ENCODE measurements at places on chromosomes 6 and 20.

DNA sequence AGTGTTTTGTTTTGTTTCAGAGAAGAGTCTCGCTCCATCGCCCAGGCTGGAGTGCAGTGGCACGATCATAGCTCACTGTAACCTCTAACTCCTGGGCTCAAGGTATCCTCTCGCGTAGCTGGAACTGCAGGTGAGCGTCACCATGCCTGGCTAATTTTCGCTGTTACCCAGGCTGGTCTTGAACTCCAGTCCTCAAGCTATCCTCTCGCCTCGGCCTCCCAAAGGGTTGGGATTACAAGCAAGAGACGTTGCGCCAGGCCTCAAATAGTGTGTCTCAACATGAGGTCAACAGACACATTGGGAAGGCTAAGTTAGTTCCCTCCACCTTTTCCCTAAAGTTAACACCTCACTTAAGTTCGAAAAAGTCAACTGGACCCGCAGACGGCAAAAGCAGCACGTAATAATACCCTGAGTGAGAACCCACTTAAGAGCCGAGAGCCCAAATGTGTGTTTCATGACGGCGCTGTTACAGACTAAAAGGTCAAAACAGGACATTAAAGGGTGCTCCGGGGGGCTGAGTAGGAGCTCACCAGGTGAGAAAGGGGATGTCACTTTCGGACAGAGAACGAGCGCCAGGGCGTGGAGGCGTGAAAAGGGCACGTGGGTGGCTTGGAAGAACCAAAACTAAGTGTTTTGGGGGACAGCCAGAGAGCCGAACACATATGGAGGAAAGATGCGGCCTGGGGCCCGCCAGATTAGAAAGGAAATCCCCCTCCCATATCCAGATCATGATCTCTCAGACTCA lies 499 bp downstream of the TTI1 start:
- peak overlapping the region; percentile 97 for H3K27ac ChIP-seq
- peak overlapping the region; percentile 95 for H3K4me3 ChIP-seq
- no peaks in the 10 kb centered on the region for H3K27me3 ChIP-seq

GRCh38 chr20:18087054-18087453 lies 29.3 kb upstream of the OVOL2 start:
- H3K27ac ChIP-seq: no peak overlapping the region
- no peaks in the 10 kb centered on the region for H3K36me3 ChIP-seq
- no peak overlapping the region for H3K4me3 ChIP-seq
- H3K27me3 ChIP-seq: no peaks in the 10 kb centered on the region

- H3K27me3 ChIP-seq: no peaks in the 10 kb centered on the region
- no peaks in the 10 kb centered on the region for H3K4me1 ChIP-seq
- H3K27ac ChIP-seq: no peak overlapping the region
- DNase-seq: no peak
- no peaks in the 10 kb centered on the region for H3K36me3 ChIP-seq
These were observed 157.2 kb downstream of the SOD2 start for GRCh38 chr6:159535656-159536350.

GRCh38 chr20:8390500-8390899 lies 258.4 kb downstream of the PLCB1 start:
- no peak for DNase-seq
- no peaks in the 10 kb centered on the region for H3K36me3 ChIP-seq
- no peak overlapping the region for H3K27ac ChIP-seq
- H3K27me3 ChIP-seq: no peaks in the 10 kb centered on the region

DNA sequence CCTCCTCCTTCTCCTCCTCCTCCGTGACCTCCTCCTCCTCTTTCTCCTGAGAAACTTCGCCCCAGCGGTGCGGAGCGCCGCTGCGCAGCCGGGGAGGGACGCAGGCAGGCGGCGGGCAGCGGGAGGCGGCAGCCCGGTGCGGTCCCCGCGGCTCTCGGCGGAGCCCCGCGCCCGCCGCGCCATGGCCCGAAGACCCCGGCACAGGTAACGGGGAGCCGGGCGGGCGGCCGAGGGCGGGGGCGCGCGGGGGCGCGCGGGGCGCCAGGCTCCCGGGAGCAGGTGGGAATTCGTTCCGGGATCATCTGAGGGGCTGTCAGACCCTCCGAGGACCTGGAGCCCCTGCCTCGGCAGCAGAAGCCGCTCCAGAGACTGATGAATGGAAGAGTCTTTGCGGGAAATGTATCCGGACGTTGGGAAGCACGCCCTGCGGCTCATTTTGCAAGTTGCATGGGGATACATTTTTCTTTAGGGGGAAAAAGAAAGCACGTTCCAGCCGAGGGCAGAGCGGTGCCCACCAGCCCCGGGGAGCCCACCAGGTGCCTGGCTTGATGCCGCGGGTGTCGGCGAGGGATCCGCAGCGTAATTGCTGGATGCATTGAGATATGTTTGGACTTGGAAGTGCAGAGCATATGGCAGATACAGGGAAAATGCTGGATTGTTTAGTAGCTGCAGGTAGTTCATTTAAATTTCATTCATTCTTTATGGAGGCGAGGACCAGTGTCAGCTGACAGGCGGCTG lies 394 bp downstream of the MYB start:
- peak overlapping the region; percentile 93 for H3K27ac ChIP-seq
- H3K4me1 ChIP-seq: peaks cover 37% of the 10 kb centered on the region
- H3K4me3 ChIP-seq: peak overlapping the region; percentile 86
- peak; percentile 28 for DNase-seq
- peaks cover 19% of the 10 kb centered on the region for H3K36me3 ChIP-seq
- no peaks in the 10 kb centered on the region for H3K27me3 ChIP-seq

DNA sequence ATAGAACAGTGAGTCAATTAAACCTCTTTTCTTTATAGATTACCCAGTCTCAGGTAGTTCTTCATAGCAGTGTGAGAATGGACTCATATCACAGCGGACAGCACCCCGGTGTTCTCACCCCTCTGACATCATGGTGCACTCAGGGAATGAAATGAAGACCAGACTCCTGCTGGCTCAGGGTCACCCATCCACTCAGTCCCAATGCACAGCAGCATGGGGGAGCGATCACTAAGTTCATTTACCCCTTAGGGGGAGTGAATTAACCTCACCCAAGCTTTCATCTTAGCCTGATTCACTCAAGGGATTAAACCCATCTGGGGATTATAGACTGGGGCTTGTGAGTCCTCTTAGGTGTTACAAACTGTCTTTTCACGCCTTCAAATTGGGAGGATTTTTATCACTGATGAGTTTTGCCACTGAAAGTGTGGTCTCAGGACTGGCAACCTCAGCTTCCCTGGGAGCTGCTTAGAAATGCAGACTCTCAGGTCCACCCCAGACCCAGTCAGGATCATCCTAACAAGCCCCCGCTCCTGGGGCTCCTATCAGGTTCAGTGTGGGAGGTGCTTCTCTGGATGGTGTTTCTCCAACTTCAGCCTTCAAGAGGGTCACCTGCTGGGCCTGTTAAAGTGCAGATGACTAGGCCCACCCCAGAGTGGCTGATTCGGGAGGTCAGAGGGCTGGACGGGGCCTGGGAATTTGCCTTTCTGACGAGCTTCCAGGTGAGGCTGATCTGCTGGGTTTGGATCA lies 44.3 kb upstream of the FRMD1 start:
- no peak for DNase-seq
- H3K4me1 ChIP-seq: peaks cover 3% of the 10 kb centered on the region
- no peaks in the 10 kb centered on the region for H3K36me3 ChIP-seq
- H3K27ac ChIP-seq: no peak overlapping the region

- no peak overlapping the region for H3K27ac ChIP-seq
- H3K36me3 ChIP-seq: no peaks in the 10 kb centered on the region
- DNase-seq: no peak
- no peak overlapping the region for H3K4me3 ChIP-seq
- H3K4me1 ChIP-seq: no peaks in the 10 kb centered on the region
These were observed 123.2 kb downstream of the TINAG start for GRCh38 chr6:54431466-54431865.

DNA sequence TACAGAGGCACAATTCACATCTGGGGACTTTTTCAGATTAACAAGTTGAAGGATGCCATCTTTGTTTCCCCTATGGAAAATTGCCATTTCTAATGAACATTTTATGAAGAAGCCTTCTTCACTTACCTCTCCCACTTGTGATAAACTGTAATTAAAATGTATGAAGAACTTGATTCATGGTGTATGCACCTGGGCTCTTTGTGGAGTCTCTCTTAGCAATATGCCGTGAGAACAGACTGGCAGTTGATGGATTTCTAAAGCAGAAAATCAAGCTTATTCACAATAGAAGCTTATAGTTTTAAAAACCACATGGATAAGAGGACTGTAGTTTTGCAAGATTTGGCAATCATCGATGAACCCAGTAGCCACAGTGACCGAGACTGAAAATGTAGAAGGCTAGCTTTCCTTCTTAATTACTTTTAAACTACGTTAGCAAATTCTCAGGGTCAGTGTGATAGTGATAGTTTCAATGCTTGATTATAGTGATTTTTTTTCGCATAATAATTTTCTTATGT lies 270.6 kb downstream of the PRL start:
- no peaks in the 10 kb centered on the region for H3K36me3 ChIP-seq
- DNase-seq: no peak
- H3K27ac ChIP-seq: no peak overlapping the region
- no peak overlapping the region for H3K4me3 ChIP-seq

DNA sequence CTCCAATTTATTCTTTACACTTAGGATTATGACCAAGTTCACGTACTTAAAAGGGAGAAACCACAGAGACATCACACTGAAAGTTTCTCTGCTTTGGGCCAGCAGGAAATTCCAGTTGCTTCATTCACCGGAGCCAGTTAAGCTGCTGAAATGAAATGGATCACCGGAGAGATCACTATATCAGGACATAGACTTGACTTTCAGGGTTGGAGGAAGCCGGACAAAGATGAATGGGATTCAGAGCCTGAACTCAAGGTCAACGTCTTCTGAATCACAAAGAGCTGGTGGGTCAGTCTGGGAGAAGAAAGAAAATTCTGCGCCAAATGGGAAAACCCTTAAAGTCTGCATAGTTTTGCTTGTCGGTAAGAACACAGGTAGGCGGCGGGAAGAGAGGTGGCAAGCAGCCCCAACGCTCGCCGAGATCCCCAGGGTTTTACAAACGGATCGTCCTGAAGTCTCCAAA lies 81.9 kb upstream of the CCDC28A start:
- H3K27ac ChIP-seq: no peak overlapping the region
- H3K27me3 ChIP-seq: peaks cover 46% of the 10 kb centered on the region
- H3K36me3 ChIP-seq: no peaks in the 10 kb centered on the region
- peak overlapping the region; percentile 68 for H3K4me3 ChIP-seq
- H3K4me1 ChIP-seq: peaks cover 10% of the 10 kb centered on the region

DNA sequence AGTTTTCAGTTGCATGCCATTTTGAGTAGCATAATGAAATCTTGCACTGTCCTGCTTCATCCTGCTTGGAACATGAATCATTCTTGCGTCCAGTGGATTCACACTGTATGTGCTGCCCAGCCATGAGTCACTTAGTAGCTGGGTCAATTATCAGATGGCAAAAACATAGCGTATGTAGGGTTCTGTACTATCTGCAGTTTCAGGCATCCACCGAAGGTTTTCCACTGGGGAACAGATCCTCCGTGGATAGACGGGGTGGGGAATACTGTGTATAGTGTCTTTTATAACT lies 61.4 kb downstream of the IL22RA2 start:
- no peak for DNase-seq
- H3K36me3 ChIP-seq: peaks cover 1% of the 10 kb centered on the region
- H3K27me3 ChIP-seq: peaks cover 1% of the 10 kb centered on the region
- no peak overlapping the region for H3K27ac ChIP-seq

GRCh38 chr6:160544802-160545201 lies 119.3 kb downstream of the LPA start:
- DNase-seq: no peak
- H3K4me3 ChIP-seq: no peak overlapping the region
- no peaks in the 10 kb centered on the region for H3K36me3 ChIP-seq
- H3K27me3 ChIP-seq: peaks cover 8% of the 10 kb centered on the region
- no peak overlapping the region for H3K27ac ChIP-seq
- H3K4me1 ChIP-seq: no peaks in the 10 kb centered on the region

- no peak overlapping the region for H3K4me3 ChIP-seq
- peaks cover 54% of the 10 kb centered on the region for H3K27me3 ChIP-seq
- no peaks in the 10 kb centered on the region for H3K4me1 ChIP-seq
- DNase-seq: no peak
- H3K27ac ChIP-seq: no peak overlapping the region
These were observed 20.6 kb downstream of the HLA-C start for GRCh38 chr6:31251261-31251660.

GRCh38 chr20:58553841-58554240 lies 38.6 kb upstream of the APCDD1L start:
- DNase-seq: no peak
- no peaks in the 10 kb centered on the region for H3K36me3 ChIP-seq
- no peak overlapping the region for H3K27ac ChIP-seq
- H3K4me3 ChIP-seq: no peak overlapping the region
- H3K4me1 ChIP-seq: no peaks in the 10 kb centered on the region

- H3K4me3 ChIP-seq: no peak overlapping the region
- H3K27me3 ChIP-seq: peaks cover 26% of the 10 kb centered on the region
- no peak for DNase-seq
- H3K27ac ChIP-seq: no peak overlapping the region
- H3K4me1 ChIP-seq: no peaks in the 10 kb centered on the region
These were observed 133.4 kb upstream of the KCNG1 start for GRCh38 chr20:51156041-51156982.

GRCh38 chr6:108596956-108597355 lies 36.2 kb downstream of the FOXO3 start:
- peaks cover 44% of the 10 kb centered on the region for H3K4me1 ChIP-seq
- no peak overlapping the region for H3K27ac ChIP-seq

DNA sequence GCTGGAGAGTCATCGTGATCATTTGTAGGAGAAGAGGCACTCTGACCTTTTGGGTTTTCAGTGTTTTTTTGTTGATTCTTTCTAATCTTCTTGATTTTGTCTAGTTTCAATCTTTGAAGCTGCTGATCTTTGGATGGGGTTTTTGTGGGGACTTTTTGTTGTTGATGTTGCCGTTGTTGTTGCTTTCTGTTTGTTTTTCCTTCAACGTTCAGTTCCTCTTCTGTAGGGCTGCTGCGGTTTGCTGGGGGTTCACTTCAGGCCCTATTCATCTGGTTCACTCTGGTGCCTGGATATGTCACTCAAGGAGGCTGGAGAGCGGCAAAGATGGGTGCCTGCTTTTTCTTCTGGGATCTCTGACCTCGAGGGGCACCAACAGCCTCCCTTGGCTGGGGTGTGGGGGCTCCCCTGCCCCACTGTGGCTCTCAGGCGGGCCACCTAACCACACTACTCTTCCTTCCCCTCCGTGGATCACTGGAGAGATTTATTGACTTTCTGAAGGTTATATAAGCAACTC lies 21.5 kb upstream of the TMEM244 start:
- H3K27me3 ChIP-seq: peaks cover 3% of the 10 kb centered on the region
- H3K36me3 ChIP-seq: peaks cover 31% of the 10 kb centered on the region

DNA sequence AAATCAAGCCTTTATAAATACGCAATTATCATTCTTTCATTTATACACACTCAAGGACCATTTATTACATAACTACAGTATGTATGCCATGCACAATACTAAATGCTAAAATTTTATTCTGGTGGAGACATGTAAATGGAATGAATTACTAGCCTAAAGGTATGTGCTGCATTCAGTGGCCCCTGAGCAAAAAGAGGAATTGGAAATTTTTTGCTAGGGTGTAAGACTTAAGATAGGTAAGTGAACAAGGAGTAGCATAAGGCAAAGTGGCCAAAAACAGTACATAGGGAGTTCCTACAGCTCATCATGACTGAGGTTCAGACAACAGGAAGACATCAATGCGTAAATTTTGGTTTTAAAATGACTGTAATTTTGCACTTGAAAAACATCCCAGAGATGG lies 2.3 kb upstream of the MTFR2 start:
- H3K27ac ChIP-seq: peak overlapping the region; percentile 21
- H3K27me3 ChIP-seq: no peaks in the 10 kb centered on the region
- no peak for DNase-seq
- H3K36me3 ChIP-seq: peaks cover 30% of the 10 kb centered on the region

Data from activated CD4-positive, alpha-beta memory T cell treated with anti-CD3 and anti-CD28 coated beads, Interleukin-2, amount 10 ng/mL, durations not matched to agents 7 days and 5 days (primary cell).